ENCODE measurements at places on chromosomes 6 and 20.

DNA sequence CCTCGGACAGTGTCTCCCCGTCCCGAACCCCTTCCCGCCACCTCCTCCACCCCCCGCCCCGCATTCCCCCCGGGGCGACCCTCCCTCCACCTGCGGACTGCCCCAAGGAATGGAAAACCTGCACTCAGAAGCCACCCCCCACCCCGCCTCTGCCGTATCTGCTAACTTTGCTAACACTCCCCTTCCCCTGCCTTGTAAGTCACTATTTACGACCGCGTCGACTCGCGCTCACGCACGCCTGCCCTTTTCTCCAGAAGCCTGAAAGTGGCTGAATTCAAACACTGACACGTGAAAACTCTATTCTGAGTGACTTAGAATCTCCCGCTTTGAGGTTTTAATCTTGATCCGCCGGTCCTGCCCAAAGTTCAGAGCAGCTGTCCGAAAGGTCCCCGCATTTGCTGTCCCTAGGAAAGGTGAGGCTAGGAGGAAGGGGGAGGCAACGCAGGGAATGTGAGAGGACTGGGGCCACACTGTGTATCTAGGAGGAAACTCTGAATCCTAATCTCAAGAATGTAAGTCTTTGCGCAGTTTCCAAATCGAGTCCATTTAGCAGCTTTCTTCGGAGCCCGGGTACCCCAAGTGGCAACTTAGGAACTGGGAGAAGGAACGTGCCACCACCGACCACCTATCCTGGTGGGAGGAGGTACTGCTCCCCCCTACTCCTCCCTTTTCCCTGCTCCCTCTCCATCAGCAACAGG lies 9.3 kb upstream of the POU3F2 start:
- no peak for DNase-seq

GRCh38 chr6:11804135-11804534 lies 25.5 kb upstream of the ADTRP start:
- no peak for DNase-seq

- DNase-seq: no peak
These were observed 58.1 kb upstream of the APCDD1L start for GRCh38 chr20:58573257-58573656.

- no peak for DNase-seq
These were observed 628.2 kb downstream of the CDH26 start for GRCh38 chr20:60586269-60587050.

DNA sequence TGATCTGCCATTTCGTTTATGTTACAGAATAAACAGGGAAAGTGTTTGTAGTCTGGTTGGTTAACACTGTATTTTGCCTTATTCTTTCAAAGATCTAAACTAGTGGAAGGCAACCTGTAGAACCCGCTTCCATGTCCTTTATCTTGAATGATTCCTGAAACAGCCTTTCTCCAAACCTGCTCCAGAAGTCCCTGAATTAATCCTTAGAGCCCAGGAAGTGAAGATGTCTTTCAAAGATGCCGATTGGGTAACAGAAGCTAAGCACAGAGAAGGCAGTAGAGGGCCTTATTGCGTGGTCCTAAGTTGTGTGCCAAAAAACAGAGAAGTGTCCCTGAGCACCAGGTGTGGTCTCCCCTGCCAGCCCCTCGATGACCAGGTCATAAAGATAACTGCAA lies 19.2 kb upstream of the ZSCAN16 start:
- DNase-seq: no peak

- DNase-seq: no peak
These were observed 505.0 kb downstream of the BMP2 start for GRCh38 chr20:7272512-7272911.

DNA sequence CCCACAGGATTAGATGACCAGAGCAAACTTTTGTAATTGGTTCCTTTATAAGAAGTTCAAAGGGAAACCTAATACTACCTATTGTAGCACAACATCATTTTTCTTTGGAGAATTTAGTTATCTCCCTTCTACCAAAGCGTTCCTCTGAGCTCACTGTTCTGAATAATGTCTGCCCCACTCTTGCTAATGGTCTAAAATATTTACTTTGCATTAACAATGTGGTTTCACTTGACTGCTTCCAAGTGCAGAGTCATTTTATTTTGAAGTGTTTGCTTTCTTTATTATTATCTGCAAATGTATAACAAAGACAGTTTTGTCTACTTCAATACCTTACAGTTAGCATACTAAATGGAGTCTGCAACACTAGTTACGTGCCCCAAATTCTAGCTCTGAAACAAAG lies 15.0 kb downstream of the TRAPPC3L start:
- DNase-seq: no peak

GRCh38 chr6:39083231-39083634 lies 31.8 kb downstream of the SAYSD1 start:
- no peak for DNase-seq

DNA sequence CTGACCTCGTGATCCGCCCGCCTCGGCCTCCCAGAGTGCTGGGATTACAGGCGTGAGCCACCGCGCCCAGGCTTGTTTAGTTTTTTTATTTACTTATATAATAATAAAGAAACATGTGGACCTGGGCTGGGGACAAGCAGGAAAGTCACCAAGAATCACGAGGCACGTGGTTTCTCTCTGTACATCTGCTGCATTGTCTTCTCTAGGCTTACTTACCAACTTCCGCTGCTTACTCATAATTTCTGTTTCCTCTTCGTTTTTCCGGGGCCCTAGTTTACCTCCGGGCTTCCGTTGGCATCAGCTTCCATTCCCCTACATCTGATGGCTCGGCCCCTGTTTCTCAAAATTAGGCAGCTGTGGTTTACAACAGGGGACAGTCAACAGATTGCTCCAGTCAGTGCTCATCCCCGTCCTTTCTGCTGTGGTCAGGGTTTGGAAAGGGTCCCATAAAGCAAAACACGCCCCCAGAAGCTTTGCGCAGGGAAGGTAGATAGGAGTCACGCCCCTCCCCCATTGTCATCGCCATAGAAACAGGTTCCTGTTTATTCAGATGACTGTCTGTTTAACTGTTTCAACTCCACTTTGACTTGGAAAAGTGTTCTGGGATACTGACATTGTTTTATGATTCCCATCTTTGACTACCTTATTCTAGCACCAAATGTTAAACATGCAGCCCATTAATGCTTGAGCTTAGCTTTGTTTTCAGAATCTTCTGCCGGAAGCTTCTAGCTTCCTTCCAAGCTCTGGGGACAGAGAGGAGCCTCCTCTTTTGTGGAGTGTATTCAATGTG lies 31.9 kb upstream of the TXLNB start:
- peak; percentile 72 for DNase-seq

- no peak for DNase-seq
These were observed 1.9 kb downstream of the TRIB3 start for GRCh38 chr20:382291-383115.

GRCh38 chr6:156729248-156729647 lies 47.9 kb upstream of the ARID1B start:
- no peak for DNase-seq

- no peak for DNase-seq
These were observed 58.3 kb downstream of the IPCEF1 start for GRCh38 chr6:154298297-154298696.

GRCh38 chr6:30399390-30400058 lies 54.6 kb downstream of the RPP21 start:
- no peak for DNase-seq

- no peak for DNase-seq
These were observed 50.2 kb downstream of the ARHGAP18 start for GRCh38 chr6:129659590-129660345.

DNA sequence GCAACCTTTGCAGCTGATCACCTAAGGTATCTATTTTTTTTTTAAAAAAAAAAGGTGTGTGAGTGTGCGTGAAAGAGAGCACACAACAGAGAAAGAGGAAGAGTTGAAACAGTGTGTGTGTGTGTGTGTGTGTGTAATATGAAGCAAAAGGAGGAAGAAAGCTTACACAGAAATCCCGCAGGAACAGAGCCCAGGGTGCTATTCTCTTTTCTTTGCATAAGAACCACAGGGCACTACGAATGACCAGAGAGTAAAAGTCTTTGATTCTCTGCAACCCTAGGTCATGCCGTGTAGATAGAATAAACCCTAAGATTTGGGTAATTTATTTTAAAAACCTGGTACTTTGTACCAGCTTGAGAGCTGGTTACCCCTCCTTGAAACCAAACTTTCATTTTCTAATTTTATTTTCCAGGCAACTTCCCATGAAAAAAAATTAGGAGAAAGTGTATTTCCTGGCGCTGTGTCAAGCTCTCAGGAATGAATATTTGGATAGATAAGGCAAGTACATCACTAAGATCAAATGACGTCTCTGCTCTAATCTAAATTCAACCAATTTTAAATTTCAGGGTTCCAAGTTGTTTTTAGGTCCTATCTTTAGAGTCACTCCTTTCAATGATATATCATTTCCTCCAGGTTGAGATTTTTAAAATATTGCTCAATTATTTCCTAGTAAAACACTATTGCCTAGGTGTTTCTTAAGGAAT lies 47.9 kb upstream of the ID4 start:
- no peak for DNase-seq

DNA sequence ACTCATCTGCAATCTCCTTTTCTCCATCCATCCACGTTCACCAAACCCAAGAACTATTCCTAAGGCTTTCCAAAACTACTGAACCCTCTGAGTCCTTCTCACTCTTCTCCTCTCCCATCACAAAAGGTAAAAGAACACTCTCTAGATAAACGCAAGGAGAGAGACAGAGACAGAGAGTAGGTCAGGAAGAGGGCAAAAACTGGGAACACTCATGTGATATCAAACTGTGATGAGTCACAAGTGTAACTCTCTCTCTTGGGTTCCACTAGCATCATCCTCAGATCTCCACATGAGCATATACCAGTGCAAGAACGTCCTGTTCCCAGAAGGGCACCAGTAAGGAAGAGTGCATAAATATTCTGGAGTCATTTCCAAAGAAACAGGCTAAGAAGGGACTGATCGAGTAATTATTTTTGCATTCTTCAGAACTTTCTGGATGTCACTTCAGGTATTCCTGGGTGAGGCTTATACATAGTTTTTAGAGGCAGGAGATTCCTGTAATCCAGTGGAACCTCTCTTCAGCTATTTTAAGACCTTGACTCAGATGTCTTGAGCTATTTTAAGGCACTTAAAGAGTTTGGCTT lies 47.3 kb upstream of the STXBP5 start:
- no peak for DNase-seq

- no peak for DNase-seq
These were observed 10.5 kb downstream of the KDM1B start for GRCh38 chr6:18165751-18166150.

GRCh38 chr20:43189554-43190331 lies at the start of gene PTPRT:
TSS of gene PTPRT (minus strand) at chr20:43189906. CDS start at chr20:43189733, 173 bp downstream.
- DNase-seq: no peak

- peak; percentile 65 for DNase-seq
These were observed 157.9 kb downstream of the CD83 start for GRCh38 chr6:14275493-14275851.

Data from ureter (tissue), 1 donor.